Common myeloid progenitor, CD34-positive (primary cell): ENCODE measurements at places on chromosomes 7 and 10.
A peak's percentile ranks its signal among the peaks of the same experiment; 100 is the strongest.

- peak; percentile 47 for DNase-seq
Observed at GRCh38 chr10:115355162-115355760, 262.1 kb downstream of the ATRNL1 start.

DNA sequence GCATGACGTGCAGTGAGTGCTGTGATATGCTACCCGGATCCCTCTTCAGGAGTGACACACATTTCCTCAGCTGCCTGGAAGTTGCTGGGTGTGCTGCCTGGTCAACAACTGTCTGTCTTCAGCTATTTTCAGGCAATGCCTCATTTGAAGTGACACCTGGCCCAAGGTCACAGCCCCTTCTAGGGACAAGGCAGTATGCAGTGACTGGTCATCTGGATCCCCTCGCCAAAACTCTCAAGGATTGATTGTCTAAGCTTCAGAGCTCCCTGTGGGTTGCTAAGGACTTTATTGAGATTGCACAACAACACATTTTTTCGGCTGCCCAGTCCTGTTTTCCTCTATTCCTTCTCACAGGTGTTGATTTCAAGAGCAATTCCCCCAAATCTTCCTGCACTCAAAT lies 108.8 kb downstream of the GNAI1 start:
- DNase-seq: no peak

GRCh38 chr7:101140339-101140699 lies 13.4 kb downstream of the SERPINE1 start:
- no peak for DNase-seq

GRCh38 chr7:84336766-84337165 lies 142.2 kb upstream of the SEMA3A start:
- DNase-seq: no peak

DNA sequence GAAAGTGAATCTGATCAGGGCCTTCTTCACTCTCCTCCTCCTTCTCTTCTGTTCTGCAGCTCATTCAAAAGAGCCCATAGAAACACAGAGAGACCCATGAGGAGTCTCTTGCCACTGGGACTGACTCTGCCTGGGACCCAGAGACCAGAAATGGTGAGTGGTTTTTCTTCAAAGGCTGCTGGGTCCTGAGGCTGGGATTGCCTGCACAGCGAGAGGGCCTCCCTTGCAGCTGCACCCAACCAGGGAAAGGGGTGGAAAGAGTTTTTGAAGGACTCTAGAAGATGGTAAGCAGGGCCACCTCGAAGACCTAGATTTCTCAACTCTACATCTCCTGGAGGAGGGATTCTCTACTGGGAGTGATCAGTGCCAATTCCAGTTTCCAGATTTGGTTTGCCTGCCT lies 15.5 kb upstream of the HOXA13 start:
- DNase-seq: no peak

DNA sequence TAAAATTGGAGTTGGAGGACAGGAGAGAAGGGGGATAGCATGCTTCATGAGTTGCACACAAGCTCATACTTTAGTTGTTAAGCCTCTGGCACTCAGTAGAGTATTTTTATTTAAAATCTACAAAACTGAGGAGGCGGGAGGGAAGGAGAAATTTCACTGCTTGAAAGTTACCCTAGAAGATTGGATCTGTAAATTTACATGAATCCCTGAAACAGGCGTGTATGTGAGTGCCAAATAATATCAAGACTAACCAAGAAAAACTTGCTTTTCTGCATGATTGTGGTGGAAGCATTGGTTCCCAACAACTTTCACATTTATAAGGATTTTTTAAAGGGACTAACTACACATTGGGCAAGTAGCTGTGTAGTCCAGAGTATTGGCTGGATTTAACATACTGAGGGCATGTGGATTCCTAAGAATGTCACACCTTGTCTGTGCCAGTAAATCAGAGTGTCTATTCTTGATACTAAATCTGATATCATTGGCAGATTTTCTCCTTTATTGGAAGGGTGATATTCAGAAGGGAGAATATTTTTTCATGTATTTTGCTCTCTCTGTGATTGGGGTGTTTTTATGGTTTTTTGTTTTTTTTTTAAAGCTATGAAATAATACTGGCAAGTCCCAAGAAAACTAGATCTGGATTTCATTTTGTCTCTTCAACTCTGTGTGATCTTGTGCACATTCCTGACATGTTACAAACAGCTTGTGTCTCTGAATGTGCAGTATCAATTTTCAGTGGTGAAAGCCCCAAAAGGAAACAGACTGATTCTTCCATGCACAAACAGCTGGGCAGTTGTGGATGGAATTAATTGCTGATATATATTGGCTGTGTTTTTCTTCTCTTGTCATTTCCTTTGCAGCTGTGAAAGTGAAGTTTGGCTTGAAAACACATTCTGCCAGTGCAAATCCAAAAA lies 67.2 kb downstream of the ADD3 start:
- DNase-seq: peak; percentile 28

GRCh38 chr7:148772297-148773089 lies 73.8 kb downstream of the CUL1 start:
- no peak for DNase-seq

DNA sequence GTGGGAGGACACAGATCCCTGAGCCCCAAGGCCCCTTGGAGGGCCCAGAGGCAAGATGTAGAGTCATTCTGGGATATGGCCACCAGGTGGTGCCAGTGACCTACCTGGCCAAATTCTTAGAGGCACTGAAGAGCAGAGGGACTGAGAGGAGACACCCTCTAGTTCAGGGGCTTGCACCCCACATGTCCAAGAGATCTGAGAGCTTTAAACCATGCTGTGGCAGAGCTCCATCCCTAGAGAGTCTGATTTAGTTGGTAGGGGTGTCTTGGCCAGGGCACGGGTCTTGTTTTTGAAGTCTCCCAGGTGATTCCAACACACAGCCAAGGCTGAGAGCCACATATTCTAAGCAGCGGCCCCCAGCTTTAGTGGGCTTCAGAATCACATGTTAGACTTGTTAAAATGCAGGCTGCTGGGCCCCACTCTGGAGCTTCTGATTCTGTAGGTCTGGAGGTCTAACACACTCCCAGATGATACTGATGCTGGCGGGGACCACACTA lies 52.5 kb downstream of the PRF1 start:
- DNase-seq: peak; percentile 63

DNA sequence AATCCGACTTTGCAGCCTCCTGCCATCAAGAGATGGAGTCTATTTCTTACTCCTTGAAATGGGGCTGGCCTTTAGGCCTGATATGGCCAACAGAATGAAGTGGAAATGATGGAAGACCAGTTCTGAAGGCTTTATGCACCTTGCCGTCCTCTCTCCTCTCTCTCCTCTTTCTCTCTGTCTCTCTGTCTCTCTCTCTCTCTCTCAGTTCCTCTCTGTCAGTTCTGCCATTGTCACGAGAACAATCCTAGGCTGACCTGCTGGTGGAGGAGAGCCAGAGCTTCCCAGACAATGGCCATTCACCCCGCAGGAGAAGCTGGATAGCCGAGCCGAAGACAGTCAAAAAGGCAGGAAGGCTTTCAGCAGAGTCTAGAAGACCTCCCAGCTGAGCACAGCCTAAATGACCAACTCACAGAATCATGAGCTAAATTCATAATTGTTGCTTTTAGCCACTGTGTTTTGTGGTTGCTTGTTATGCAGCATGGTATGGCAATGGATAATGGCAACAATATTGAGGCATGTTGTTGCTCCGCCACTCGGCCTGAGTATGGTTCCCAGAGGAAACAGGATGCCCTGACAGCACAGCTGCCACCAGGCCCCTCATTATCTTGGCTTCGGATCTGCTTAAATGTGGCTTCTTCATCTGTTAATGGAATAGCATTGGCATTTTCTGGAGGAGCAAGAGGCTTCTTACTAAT lies 35.5 kb downstream of the FRMPD2 start:
- no peak for DNase-seq

DNA sequence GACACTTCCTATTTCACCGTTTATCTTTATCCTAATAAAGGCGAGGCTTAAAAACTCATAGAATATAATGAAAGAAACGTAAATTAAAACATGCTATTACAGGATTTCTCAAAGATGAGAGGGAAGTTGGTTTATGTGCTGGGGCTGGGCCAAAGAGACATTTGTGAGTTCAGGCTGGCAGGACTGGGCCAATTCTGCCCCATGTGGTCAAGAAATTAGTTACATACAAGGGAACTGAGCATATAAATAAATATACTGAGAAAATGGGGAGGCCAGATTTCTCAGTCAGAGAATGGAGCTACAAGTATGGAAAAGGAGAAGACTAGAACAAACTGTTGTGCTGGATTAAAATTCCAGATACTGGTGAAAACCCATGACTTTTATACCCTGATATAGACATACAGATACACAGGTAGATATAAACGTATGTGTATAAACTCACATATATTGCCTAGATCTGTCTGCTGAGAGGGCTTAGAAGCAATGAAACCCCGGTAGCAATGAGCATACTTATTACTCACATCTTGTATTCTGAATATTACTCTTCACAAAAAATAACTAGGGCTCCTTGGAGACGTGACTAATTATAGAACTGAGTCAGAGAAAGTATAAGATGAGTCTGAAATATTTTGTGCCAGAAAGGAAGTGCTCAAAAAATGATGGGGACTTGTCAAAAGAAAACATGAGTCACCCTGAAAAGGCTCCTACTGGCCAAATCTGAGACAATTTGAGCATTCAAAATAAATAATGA lies 155.7 kb upstream of the FGFR2 start:
- DNase-seq: peak; percentile 28

DNA sequence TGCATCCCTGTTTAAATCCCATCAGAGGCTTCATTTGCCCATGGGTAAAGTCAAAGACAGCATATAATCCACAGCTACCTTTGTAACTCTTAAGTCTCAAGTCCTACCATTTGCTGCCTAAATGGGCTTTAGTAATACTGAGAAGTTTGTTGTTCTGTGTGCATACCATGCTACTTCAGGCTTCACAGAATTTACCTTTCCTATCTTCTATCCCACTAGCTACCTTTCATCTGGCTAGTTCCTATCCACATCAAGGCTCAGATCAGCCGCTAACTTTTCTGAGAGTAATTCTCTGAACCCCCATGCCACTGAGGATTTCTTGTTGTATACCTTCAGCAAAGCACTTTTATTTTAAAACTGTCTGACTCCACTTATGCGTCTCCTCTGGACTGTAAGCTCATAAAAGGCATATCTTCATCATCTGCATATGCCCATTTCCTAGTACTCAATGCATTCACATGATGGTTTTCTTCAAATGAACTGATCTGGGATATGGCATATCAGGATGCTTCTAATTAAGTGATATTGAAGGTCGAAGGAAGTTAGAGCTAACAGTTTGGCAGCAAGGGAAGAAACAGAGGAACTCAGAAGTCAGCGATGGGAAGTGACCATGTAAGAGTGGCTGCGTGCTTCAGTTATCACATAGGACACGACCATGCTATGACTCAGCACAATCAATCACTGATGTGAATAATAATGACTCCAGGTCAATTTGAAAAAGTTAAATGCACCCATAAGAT lies 283.9 kb upstream of the DKK1 start:
- peak; percentile 17 for DNase-seq
